Breast epithelium (tissue), 4 donors: ENCODE measurements at places on chromosomes 2 and 18. TPM values are rescaled to one million over a fixed set of nuclear protein-coding genes. Genes with fewer than 3 reads are reported as not detected.

DNA sequence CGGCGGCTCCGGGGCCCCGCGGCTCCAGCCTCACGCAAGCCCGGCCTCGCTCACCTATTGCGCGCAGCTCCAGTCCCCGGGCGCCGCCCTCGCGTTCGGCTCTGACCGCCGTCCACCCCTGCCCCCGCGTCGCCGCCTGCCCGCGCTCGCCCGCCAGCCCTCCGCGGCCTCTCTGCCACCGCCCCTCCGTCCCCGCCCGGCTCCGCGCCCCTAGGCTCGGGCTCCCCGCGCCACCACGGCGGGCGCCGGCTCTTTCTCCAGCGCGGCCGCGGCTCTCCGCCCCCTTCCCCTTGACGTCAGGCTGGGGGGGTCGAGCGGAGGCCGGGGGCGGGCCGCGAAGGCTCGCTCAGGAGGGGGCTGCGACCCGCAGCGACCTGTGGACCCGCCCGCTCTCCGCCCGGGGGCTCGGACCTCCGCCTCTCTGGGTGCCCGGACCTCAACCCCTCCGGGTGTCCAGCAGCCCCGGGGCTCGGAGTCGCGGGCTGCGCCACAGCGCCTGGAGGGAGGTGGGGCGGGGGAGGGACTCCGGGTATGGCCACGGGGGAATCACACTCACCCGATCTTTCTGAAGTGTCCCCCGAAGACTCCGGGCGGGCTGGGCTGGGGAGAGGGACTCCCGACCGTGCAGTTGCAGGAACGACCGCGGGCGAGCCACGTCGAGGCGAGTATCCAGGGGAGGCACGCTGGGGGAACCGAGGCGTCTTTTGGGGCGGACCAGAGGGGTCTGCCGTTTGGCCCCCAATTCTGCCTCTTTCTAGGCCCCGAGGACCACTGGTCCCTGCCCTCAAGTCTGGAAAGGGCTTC, at the start of gene SEMA4C:
SEMA4C (minus strand) TSS at position 259 of the 804 bp plus-strand sequence. CDS start 2,194 bp downstream, outside the sequence.
- DNase-seq, result peak; percentile 70

GRCh38 chr2:146807568-146808168, 1037.2 kb upstream of the ACVR2A start:
- DNase-seq, result no peak

Gene CKAP2L
- total RNA-seq, result 0.96 TPM

Gene GPR45
- not detected for total RNA-seq

Gene ANKRD30BL
- not detected for total RNA-seq
